ENCODE measurements at places on chromosomes 16 and 17.

DNA sequence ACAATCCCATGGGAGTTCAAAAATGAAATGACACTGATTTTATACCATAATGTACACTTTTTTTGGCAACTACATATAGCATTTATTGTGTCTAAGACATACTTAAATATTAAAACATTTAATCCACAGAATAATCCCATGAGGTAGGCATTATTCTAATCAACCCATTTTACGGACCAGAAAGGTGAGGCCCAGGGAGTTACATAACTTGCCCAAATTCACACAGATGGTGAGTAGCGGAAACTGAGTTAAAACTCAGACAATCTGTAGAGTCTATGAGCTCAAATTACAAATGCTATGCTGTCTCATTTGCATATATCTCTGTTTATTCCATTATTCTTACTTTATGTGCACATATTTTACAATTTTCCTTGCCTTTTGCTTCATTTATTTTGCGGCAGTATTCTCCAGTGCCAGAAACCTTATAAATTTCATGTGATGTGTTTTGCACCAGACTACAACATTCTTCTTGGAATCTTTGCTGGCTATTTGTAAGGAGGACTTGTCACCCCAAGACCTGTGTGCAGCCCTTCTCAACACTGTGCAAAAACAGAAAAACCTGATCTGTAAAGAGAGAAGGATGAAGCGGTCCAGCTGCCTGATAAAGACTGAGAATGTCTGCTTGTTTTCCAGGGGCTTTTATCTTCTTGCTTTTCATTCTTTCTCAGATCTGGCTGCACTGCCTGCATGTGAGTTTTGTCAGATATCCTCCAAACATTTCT lies 2.3 kb upstream of the ABCA9 start:
- DNase-seq: no peak

DNA sequence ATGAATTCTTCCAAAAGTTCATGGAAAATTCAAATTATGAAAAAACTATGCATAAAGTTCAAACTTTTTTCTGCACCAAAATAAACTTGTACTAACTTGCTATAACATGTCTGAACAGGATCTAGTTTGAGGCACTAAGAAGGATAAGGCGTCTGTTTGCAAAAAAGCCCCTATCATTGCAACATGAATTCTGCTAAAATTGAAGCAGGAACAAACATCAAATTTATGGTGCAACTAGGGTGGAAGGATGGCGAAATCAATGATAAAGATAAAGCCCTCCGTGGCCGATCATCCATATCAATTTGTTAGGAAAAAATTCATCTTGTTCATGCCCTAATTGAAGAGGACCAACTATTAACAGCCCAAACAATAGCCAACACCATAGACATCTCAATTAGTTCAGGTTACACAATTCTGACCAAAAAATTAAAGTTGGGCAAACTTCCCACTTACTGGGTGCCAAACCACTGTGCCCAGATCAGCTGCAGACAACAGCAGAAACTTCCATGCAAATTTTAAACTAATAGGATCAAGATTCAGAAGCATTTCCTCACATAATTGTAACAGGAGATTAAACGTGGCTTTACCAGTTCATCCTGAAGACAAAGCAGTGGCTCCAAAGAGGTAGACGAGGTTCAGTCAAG lies 12.9 kb downstream of the IL21R start:
- DNase-seq: no peak

DNA sequence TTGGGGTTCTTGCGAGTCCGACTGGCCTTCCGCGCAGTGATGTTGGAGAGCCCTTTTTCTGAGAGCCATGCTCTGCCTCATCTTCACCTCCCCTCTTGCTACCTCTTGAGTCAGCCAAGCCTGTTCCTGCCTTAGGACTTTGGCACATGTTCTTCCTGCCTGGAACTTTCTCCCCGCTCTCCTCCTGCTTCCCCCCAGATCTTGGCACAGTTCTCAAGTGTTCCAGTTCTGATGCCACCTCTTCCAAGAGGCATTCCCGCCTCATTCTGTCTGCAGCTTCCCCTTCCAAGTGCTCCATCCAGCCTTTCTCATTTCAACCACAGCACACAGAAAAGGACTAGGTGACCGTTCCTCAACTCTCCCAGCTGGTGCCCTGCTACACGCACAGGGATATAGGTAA lies 7.7 kb downstream of the AKAP1 start:
- no peak for DNase-seq

DNA sequence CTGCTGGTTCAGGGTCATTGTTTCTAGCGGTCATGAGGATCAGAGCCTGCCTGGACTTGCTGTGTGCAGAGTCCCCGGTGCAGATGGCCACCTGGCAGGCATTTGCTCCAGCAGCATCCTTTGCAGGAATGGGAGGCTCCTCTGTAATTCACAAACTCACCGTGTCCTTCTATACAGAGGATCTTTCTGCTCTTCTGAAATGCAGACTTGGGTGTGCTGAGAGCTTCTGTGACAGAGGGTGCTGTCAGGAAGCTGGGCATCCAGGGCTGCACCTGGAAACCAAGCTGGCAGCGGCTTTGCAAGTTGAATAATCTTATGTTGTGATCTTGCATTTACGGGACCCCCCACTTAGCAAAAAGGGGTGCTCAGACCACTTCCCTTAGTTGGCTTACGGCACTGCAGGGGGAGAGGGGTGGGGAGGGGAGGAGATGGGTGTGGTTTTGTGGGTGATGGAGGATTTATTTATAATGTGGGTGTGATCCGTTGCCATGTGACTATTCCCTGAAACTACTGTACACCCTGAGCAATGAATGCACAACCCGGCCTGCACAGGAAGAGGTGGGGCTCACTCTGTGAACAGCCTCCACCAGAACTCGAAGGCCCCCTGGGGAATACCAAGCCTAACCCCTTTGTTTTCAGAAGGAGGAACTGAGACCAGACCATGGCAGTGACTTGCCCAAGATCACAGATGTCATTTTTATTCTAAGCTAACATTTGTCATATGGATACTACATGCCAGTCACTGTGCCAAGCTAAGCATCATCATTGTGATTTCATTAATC lies 178.3 kb downstream of the PRKCB start:
- DNase-seq: no peak

DNA sequence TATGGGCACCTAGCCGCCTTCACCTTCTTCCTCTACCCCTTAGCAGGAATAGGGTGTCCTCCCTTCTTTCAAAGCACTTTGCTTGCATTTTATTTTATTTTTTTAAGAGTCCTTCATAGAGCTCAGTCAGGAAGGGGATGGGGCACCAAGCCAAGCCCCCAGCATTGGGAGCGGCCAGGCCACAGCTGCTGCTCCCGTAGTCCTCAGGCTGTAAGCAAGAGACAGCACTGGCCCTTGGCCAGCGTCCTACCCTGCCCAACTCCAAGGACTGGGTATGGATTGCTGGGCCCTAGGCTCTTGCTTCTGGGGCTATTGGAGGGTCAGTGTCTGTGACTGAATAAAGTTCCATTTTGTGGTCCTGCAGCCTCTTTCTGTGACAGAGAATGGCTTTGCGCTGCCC lies 4.6 kb downstream of the TMUB2 start:
- no peak for DNase-seq

DNA sequence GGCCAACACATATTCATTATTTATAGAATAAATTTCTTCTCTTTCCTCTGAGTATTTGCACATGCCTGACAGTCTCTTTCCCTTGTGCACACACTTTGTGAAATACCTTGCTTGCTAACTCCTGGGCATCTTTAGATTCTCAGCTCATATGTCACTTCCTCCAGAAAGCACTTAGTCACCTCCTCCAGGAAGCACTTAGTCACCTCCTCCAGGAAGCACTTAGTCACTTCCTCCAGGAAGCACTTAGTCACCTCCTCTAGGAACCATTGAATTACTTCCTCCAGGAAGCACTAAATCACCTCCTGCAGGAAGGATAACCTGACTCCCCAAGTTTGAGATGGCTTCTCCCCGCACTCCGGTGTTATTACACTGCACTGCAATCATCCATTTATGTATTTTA lies 462.5 kb upstream of the EEF2KMT start:
- no peak for DNase-seq

- no peak for DNase-seq
These were observed 15.3 kb upstream of the PSMD7 start for GRCh38 chr16:74281300-74281699.

GRCh38 chr16:75653922-75654321 lies 6.3 kb downstream of the TERF2IP start:
- DNase-seq: no peak

GRCh38 chr17:79798299-79799173 lies 1.7 kb upstream of the CBX8 start:
- no peak for DNase-seq

DNA sequence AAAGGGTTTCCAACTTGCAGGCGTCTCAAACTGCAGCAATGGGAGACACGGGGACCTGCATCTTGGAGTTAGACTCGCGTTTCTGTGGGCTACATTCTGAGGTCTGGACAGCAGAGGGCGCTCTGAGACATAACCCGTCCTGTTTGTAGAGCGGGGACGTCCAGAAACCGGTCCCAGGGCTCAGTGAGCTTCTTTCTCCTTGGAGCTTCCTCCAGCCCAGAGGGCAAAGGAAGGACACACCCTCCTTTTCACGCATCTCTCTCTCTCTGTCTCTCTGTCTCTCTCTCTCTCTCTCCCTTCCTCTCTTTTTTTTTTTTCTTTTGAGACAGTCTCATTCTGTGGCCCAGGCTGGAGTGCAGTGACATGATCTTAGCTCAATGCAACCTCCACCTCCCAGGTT lies 19.8 kb downstream of the COX4I1 start:
- DNase-seq: peak; percentile 27

DNA sequence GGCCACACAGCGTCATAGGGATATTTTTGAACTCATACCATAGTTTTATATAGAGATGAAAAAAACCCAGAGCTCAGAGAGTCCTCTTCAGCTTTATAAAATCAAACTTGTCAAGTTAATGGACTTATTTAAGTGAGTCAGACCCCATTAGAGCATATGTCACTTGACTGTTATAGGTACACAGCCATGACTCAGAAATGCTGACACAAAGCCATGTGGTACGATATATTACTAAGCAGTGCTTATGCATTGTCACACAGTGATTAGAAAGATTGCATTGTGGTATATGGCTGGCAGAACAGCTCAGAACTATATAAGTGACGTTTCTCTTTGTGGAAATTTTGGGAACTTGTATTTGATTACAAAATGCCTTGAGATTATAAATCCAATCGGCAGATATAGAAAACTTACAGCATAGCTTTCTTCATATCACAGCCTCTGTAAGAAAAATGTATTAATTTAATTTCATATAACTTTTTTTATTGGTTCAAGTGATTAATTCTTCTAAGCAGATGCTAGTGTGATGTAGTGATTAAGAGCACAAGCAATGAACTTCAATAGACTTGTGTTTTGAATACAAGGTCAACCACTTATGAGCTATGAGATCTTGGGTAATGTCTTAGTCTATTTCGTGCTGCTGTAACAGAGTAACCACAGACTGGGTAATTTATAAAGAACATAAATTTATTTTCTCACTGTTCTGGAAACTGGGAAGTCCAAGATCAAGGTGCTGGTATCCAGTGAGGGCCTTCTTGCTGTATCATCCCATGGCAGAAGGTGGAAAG lies 25.8 kb upstream of the GINS3 start:
- no peak for DNase-seq

DNA sequence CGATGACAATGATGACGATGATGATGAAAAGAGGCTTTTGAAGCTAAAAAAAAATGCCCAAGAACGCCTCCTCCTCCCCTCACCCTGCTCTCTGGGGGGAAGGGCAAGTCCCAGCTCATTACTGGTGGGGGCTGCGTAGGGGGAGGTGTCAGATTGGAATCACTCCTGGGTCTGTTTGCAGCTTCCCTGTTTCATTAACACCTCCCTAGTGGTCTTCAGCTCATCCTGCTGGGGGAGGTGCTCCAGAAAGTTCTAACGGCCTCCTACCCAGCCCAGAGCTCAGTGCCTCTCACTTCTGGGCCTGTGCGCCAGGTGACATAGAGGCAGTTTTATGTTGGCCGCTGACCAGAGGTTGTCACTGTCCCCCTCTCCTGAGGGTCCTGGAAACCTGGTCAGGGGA lies 12.7 kb downstream of the MRM1 start:
- DNase-seq: no peak

DNA sequence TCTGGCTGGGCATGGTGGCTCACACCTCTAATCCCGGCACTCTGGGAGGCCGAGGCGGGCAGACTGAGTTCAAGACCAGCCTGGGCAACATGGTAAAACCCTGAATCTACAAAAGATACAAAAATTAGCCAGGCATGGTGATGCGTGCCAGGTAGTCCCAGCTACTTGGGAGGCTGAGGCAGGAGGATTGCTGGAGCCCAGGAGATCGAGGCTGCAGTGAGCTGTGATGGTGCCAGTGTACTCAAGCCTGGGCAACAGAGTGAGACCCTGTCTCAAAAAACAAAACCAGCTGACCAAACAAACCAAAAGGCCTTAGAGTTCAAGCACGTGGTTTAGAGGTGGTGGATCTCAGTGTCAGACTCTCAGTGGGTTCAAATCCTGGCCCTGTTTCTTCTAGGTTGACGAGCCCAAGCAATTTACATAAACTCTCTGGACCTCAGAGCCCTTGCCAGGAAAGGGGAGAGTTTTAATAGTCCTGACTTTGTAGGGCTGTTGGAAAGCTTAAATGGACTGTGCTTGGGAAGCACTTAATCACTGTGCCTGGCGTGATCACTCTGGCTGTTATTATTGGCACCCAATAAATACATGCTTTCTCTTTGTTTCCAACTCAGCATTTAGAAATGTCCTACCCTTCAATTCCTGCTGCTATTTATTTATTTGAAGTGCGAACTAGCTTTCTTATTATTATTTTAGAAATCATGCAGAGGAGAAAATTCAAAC lies 44.7 kb downstream of the ABCC1 start:
- DNase-seq: no peak

DNA sequence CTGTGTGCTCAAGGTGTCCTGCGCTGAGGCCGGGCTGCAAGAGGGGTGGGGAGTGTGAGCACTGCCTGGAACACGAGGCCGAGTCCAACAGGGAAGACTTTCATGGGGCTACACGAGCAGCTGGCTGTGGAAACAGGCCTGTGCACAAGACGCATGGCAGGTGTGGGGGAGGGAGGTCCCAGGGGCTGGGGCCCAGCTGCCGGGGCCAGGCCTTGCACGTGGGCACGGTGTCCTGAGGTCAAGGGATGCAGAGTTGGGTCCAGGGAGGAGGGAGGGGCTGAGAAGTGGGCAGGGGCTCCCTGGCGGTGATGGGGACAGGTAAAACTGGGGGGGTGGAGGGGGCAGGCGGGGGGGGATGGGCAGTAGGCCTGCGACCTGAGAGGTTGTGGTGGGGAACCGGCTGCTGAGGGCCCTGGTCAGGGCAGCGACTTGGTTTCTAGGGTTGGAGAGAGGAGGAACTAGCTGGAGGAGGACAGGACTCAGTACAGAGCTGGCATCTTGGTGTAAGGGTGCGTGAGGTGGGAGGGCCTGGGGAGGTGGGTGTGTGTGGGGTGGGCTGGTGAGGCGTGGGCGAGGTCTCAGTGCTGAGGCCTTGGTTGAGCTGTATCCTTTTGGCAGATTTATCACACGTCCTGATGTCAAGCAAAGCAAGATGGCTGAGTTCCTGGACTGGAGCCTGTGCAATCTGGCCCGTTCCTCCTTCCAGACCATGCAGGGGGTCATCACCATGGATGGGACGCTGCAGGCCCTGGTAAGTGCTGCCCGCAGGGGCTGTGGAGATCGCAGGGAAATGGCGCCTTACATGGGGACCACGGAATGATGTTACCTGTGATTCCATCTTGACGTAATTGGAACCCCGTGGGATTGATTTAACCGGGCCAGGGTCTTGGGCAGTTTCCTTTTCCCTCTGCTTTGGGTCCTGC lies 29.4 kb downstream of the TBCD start:
- DNase-seq: no peak
